ENCODE measurements at places on chromosomes 6 and 20.

DNA sequence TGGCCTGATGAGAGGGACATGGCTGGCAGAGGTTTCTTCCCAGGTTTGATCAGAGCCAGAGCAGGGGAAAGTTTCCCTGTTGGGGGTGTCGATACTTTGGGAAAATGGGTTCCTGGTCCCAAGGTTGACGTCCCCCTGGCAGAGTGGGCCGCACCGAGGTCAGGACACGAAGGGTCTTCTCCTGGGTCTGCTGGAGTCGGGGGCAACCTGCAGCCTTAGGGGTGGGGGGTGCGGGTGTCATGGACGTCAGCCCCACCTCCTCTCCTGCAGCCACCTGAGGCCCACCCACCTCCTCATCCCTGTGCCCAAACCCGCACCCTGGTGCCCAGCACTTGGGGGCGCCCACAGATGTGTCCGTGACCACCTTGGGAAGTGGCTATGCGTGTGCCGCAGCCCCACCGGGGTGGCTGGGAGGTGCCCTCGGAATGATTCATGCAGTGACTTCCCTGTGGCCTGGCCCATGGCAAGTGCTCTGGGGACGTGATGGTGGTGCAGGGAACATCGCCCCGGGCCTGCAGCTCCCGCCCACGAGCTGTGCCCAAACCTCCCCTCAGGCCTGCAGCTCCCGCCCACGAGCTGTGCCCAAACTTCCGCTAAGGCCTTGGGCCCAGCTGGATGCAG, 64.9 kb downstream of the YTHDF1 start:
- no peak for DNase-seq

DNA sequence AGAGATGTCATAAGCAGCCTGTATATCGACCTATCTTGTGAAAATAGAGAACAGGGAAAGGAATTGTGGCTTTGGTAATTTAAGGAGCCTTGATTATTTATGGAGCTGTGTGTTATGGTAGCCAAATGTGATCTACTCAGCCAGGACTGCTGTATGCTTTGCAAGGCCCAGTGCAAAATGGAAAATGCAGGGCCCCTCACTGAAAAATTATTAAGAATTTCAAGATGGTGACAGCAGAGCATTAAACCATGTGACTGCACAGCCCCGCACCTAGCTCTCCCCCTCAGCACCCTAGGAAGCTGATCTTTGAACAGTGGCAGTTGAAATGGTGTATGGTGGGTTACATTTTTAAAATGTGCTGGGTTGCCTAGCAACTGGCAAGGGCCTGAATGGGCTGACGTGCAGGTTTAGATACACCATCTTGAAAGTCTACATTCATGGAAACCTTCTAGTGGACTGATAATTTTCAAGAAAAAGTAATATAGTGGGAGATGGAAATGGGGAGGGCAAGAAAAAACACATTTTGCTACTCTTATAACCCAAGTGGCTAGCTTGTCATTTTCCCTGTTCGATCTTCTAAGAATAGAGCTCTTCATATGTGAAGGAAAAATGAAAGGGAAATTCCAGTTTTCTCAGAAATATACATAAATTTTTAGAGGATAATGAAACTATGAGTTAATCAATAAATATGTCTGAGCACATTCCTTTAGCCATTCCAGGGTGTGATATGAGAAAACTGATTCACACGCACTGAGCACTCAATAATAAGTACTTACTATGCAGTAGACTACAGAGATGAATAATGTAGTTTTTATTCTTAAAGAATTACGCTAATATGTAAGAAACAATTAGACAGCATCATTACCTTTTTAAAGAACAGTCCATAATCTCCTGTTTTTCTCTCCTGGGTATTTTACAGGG, 208.0 kb downstream of the ARHGAP18 start:
- no peak for DNase-seq

GRCh38 chr6:45045253-45045601, 282.9 kb upstream of the RUNX2 start:
- no peak for DNase-seq

DNA sequence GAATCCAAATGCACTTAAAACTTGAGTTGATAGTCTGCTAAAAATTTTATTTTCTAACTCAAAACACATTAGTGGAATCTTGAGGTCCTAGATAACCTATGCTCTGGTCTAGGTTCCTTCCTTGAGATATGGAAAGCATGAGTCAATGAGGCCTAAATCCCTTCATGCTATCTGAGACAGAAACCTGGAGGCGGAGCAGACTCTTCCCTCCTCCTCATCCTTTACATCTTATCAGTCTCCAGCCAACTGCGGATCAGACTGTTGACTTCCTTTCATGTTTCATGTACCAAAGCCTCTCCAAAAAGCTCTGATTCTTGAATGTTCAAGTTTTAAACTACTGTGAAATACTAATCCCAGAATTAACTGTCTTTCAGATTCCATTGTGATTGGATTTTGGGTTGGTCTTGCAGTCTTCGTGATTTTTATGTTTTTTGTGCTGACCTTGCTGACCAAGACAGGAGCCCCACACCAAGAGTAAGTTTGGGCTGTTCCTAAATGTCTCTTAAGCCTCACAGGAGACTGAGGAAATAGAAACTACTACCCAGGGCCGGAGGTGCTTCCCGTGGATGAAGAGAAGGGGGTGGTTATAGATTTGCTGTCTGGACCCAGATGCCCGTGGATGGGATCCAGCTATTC, 29.1 kb downstream of the MRAP2 start:
- DNase-seq: no peak

DNA sequence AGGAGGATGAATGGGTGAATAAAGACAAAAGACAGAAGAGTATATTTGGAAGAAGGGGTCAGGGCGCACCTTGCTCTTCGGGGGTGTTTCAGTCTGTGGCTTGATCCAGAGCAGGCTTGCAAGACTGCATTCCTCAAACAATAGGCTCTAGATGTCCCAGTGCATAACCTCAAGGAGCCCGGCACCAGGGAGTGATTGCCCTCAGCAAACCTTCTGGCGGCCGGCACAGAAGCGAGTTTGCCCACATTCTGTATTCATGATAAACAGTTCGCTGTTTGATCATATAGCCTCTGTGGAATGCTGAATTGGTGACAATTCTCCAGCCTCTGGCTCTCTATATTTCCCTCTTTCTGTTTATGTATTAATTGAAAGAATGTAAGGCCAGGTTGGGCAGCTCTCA, 29.7 kb upstream of the HLA-DRB5 start:
- no peak for DNase-seq

- no peak for DNase-seq
These were observed 236.0 kb upstream of the STXBP5 start for GRCh38 chr6:146968041-146968760.

- no peak for DNase-seq
These were observed 23.3 kb downstream of the EDN1 start for GRCh38 chr6:12313306-12313991.

DNA sequence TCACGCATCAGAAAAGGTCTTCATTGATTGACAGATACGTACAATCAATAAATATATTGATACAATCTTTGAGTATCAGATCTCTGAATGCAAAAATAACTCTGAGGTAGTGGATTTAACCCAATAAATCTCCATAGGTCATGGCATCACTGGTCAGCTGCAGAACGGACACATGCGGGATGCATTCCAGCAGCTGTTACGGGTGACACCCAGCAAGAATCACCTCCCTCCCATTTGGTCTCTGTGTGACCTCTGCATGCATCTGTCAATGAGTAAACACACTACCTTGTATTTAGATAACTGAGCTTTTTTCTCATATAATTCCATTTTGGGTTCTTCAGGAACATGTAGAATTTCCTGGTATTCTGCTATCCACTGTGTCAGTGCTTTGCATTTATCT, 285.4 kb downstream of the SYNE1 start:
- no peak for DNase-seq
